RKO (cell line): ENCODE measurements at places on chromosomes 4 and X.

GRCh38 chr4:11635342-11635741 lies 206.6 kb upstream of the HS3ST1 start:
- DNase-seq = no peak

GRCh38 chr4:89056953-89057398 lies at the start of gene FAM13A:
FAM13A (minus strand) TSS chr4:89057185; CDS start chr4:89056964, 221 bp downstream.
- DNase-seq = peak; percentile 99

DNA sequence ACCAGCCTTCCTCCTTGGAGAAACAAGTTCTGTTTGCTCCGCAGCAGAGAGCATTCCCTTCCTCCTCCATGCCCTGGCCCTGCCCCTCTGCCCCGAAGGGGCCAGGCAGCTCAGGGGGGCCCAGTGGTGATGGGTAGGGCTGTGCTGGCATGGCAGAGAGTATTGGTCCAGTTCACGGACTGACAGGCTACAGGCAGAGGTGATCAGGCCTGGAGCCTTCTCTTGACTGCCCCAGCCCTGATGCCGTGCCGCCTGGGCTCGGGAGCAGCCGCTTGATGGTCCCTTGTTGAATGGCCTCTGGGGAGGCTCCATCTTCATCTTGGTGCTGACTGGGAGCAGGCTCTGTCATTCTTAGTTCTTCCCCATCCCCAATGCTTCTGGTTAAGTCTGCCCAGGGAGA lies 9.6 kb downstream of the NLGN3 start:
- DNase-seq = no peak

GRCh38 chr4:112075129-112075753 lies 70.0 kb upstream of the FAM241A start:
- peak; percentile 61 for DNase-seq

GRCh38 chr4:90584051-90584450 lies 456.9 kb downstream of the CCSER1 start:
- no peak for DNase-seq

DNA sequence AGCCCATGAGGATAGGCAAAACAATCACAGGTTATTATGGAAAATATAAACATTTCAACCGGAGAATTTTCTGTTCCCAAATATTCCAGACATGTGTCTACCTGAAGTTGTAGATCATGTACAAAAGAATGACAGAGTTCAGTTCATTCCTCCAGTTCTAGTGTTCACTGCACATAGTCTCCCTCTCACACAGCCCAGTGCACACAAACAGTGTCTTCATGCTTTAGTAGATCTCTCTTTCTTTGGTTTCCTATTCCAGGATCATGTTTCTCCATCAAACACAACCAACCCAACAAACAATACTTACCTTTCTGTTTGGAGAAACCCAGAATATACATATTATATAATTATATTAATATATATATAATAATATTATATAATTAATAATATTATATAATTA lies 671.9 kb downstream of the TRIML1 start:
- DNase-seq = no peak

GRCh38 chrX:136452614-136453013 lies 35.1 kb upstream of the BRS3 start:
- DNase-seq = peak; percentile 9

GRCh38 chrX:34437586-34437985 lies 219.5 kb downstream of the TMEM47 start:
- DNase-seq = no peak

- DNase-seq = no peak
Observed at GRCh38 chrX:66553973-66554372, 84.9 kb downstream of the EDA2R start.

- DNase-seq = no peak
Observed at GRCh38 chr4:55765070-55765469, 54.5 kb upstream of the EXOC1L start.

DNA sequence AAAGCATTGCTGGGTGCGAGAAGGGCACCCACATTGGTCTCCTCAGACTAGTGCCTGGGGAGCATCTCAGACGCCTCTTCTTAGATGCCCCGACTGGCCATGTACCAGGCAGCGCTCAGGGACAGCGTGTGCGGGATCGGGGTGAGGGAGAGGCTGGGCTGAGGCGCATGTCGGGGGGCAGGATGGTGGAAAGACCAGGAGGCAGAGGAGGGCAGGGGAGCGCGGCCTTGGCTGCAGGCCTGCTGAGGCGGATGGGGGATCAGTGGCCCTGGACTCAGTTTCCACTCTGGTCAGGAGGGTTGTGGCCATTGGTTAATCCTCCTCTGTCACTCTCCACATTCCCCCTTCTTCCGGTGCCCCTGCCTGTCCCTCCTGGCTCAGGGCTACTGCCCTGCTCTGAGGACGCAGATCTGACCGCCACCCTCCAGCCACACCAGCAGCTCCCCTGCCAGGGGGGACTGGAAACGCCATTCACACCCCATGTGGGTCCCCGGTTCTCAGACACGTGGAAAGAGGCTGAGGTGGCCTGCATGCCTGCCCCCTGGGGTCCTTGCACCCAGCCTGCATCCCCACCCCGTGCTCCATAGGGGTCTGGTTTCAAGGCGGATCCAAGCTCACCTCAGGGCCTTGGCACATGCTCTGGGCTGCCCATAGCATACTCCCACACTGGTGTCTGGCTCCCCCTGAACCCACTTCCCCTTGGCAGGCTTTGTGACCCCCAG lies 105.9 kb downstream of the CPZ start:
- no peak for DNase-seq

- DNase-seq = no peak
Observed at GRCh38 chr4:151690876-151691275, 69.9 kb downstream of the GATB start.

DNA sequence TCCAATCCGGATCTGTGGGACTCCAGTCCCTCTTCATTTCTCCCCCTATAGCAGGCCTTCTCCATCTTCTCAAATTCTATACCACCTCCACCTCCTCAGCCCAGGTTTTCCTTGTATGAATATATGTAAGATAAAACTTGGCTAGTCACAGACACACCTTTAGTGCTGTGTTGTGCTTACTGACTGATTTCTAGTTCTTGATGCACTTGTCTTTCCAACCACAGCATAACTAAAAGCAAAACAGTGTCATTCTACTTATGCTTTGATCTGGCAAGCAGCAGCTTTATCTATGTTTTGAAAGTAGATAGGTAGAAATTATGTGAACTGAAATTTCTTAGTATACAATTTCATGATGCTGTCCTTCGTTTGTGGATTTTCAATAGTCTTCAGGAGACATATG lies 47.5 kb downstream of the CCNI start:
- no peak for DNase-seq

DNA sequence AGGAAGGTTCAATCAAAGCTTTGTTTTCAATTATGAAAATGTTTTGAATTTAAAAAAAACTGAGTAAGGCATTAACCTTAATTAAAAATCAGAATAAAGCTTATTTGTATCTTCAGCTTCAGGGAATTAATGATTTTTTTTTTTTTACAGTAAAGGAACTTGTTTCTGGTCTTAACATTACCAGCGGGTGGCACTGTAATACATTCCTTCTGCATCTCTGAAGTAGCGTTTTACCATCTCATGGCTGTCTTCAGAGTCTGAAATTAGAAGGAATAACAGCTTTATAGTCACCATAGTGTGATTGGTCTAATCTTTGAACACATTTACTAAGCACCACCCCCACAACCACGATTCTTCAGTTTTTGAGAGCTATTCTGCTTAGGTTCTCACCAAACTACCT lies 102.6 kb downstream of the IL1RAPL2 start:
- peak; percentile 50 for DNase-seq

GRCh38 chrX:15204130-15204751 lies 65.6 kb downstream of the ASB9 start:
- no peak for DNase-seq

DNA sequence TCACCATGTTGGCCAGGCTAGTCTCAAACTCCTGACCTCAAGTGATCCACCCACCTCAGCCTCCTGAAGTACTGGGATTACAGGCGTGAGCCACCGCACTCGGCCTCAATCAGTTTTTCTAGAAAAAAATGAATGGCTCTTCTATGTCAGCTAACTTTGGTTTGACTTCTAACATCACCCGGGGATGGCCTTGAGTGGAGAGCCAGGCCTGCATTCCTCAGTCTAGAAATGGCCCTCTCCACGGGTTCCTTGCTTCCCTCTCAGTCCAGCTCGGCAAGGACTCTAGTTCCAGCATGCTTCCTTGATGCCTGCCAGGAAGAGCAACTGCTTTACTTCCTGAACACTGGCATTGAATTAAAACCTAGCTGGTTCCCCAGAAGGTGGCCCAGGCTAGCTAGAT lies 39.0 kb downstream of the SLC25A5 start:
- no peak for DNase-seq

- DNase-seq = no peak
Observed at GRCh38 chrX:153592966-153593688, 5.8 kb downstream of the CCNQ start.

GRCh38 chrX:106875151-106875550 lies 28.0 kb downstream of the RIPPLY1 start:
- DNase-seq = no peak

- DNase-seq = no peak
Observed at GRCh38 chr4:65667506-65668041, 2.7 kb downstream of the EPHA5 start.

DNA sequence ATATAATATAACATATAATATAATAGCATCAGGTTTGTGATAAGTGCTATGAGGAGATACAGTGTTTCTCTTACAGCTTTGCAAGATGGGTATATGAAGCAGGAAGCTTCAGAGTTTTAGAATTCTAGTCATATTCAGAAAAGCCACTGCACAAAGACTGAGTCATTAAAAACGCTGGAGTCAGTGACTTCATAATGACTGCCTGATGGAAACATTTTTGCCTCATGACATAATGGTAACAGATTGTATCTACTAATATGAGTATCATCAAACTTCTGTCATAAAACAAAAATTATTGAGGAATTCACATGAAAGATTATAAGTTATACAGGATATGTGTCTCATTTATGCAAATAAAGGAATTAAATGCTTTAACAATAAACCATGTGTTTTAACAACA lies 46.8 kb downstream of the EPHA5 start:
- peak; percentile 93 for DNase-seq

GRCh38 chr4:124713185-124713592 lies 657 bp upstream of the ANKRD50 start:
- peak; percentile 94 for DNase-seq

GRCh38 chrX:9462456-9462855 lies 2.4 kb upstream of the TBL1X start:
- no peak for DNase-seq

- DNase-seq = no peak
Observed at GRCh38 chrX:63658920-63659319, 126.1 kb downstream of the ARHGEF9 start.

- DNase-seq = no peak
Observed at GRCh38 chrX:97039363-97040029, 155.8 kb downstream of the RPA4 start.

- DNase-seq = no peak
Observed at GRCh38 chr4:22077571-22077970, 129.0 kb upstream of the KCNIP4 start.

DNA sequence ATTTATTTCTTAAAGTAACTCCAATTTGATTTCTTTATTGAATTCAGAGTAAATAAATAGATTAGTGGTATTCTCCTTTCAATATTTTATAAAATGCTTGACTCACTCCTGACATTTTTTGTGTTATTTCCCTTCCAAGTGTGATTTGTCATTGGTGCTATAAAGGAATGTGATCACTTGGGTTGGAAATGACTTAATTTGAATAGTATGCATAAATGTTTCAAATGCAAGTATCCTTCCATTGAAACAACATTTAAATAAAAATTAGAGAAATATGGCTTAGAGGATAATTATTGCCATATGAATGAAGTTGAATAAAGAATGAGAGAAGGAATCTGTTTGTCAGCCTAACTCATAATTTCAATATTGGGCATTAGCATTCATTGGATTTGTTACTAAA lies 182.7 kb downstream of the PABPC4L start:
- DNase-seq = no peak

GRCh38 chrX:41781500-41781899 lies 57.5 kb downstream of the GPR82 start:
- peak; percentile 72 for DNase-seq

GRCh38 chrX:97524340-97524739 lies 640.6 kb downstream of the RPA4 start:
- no peak for DNase-seq

DNA sequence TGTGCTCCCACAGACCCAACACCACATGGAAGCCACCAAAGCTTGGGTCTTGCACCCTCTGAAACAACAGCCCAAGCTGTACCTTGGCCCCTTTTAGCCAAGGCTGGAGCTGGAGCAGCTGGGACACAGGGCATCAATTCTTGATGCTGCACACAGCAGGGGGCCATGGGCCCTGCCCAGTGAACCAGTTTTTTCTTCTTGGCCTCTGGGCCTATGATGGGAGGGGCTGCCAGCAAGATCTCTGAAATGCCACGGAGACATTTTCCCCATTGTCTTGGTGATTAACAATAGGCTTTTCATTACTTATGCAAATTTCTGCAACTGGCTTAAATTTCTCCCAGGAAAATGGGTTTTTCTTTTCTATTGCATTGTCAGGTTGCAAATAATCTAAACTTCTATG lies 49.0 kb downstream of the SPANXA2 start:
- no peak for DNase-seq

GRCh38 chr4:25358515-25359275 lies 18.4 kb upstream of the ANAPC4 start:
- no peak for DNase-seq

- no peak for DNase-seq
Observed at GRCh38 chr4:26873391-26874026, 12.9 kb downstream of the STIM2 start.

DNA sequence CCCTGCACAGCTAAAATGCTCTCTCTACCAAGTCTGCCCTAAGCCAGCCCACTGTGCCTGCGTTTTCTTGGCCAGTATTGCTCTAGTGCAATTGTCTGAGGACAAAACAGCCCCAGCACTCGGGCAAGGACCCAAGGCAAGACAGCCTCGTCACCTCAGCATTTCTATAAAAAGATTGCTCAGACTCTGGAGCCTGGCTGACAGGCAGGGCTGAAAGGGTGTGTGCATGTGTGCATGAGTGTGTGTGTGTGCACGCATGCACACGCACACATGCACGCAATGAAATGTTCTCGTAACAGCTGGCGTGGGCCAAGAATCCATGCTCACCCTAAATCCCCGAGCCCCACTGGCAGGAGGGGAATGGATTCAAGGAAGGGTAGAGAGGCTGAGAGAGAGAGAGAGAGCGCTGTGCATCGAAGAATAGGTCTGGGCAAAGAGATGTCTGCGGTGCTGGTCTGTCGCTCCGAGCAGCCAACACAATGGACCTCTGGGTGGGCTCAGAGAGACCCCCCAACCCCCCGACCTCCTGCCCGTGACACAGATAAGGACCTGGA lies 579.2 kb downstream of the BCOR start:
- DNase-seq = no peak

GRCh38 chrX:113919387-113919786 lies 664.5 kb upstream of the HTR2C start:
- DNase-seq = no peak

GRCh38 chr4:184831153-184831552 lies 5.4 kb upstream of the ACSL1 start:
- DNase-seq = peak; percentile 51
